G401 (cell line): ENCODE measurements at places on chromosomes 5 and 9. TPM values are rescaled to one million over a fixed set of nuclear protein-coding genes. Genes with fewer than 3 reads are reported as not detected.

AGXT2 gene
- not detected in 2 replicates for total RNA-seq

DAB2IP gene
- 30.0 and 44.9 TPM in 2 replicates for total RNA-seq

DDX4 gene
- total RNA-seq, result not detected in 2 replicates

CCNI2 gene
- 0.07 TPM in 1 of 2 replicates, not detected in the other for total RNA-seq

CATSPER3 gene
- not detected in 2 replicates for total RNA-seq

SPAG8 gene
- total RNA-seq, result 2.1 and 2.4 TPM in 2 replicates

IQGAP2 gene
- total RNA-seq, result 77.4 and 83.2 TPM in 2 replicates

GALT gene
- total RNA-seq, result 41.6 and 51.2 TPM in 2 replicates
